ENCODE measurements at places on chromosomes 16 and 17.
A peak's percentile ranks its signal among the peaks of the same experiment; 100 is the strongest.

DNA sequence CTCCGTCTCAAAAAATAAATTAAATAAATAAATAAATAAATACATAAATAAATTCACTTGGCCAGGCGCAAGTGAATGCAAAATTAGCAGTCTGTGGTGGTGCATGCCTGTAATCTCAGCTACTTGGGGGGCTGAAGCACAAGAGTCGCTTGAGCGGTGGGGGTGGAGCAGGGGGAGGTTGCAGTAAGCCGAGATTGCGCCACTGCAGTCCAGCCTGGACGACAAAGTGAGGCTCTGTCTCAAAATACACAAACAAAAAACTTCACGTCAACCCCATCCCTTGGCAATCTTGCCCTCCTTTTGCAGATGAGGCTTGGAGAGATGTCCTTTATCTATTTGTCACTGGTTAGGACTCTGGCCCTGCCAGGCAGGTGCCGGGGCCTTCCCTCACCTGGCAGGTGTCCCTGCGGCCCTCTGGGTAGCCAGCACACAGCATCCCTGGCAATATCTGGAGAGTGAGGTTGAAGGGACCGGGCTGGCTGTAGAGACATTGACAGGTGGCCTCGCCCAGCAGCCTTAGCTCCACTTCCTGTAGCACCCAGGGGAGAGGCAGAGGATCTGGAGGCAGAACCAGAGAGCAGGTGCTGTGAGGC is 4.4 kb downstream of the PRSS36 start:
- DNase-seq, result no peak

DNA sequence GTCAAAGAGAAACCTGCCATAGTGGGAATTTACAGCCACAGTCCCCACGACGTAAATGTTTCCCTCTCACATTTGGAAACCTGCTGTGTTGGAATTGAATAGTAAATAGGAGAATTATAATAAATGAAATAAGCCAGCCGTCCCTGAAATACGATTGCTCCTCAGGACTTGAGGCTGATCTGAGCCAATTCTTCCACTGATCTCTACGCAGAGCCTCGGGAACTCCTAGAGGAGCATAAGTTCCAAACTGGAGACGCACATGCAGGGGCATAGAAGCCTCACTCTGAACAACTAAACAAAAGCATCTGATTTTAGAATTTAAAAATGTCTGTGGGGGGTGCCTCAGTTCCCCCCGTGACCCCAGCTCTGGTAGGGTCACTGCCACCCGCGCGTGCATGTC is 10.2 kb upstream of the TEX19 start:
- no peak for DNase-seq

GRCh38 chr17:7132511-7133094 is 18.0 kb upstream of the ASGR2 start:
- peak; percentile 65 for DNase-seq

DNA sequence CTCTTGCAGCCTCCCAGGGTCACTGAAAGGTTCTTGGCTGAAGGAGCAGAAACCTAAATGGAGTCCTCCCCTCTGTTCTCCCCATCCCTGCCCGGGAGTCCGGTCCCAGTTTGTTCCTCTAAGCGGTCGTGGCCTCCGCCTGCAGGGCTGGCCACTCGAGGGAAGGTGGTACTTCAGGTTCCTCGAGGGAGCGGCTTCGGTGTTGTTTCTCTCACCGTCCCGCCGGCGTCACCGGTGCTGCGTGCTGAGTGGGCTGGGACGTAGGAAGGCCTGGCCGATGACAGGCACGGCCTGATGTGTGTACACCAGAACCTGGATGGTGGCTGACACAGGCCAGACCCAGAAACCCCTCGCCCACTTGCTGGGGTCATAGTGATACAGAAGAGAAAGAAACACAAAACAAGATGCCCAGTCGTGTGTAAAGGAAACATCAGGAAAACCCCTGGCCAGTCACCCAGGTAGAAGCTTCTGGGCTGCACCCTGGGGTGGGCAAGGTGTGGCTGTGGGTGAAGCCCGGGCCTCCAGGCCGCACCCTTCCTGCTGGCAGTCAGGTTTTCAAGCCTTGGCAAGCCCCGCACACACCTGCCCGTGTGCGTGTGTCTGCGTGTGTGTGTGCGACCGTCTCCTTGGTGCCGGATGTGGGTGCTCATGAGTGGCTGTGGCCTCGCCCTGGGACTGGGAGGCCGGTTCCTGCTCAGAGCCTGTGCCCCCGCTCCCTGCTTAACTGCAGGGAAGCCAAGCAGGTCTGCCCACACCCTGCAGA is 52.0 kb downstream of the BAIAP2 start:
- DNase-seq, result no peak

DNA sequence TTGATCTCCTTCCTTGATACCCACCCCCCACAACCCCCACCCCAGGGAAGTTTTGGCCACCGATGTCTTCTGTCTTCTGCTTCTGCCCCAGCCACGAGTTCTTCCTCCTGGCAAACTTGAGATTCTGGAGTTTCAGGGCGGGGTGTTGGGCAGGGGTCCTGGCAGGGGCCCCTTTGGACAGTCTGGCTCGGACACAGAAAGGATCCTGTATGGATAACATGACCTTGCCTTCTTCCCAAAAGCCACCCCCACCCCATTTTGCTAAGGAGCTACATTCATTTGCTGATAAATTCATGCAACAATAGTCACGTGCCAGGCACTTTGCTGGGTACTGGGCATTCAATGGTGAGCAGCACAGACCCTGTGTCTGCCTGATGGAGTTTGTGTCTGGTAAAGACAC is 5.9 kb upstream of the COL1A1 start:
- no peak for DNase-seq

DNA sequence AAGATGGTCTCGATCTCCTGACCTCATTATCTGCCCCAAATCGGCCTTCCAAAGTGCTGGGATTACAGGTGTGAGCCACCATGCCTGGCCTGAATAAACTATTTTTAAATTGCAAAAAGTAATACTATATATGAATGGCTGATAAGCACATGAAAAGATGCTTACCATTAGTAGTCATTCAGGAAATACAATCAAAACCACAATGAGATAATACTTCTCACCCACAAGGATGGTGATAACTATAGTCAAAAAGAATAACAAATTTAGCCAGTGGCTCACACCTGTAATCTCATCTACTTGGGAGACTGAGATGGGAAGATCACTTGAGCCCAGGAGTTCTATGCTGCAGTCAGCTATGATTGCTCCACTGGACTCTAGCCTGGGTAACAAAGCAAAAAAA is 2.4 kb upstream of the TACO1 start:
- no peak for DNase-seq

GRCh38 chr16:85383836-85384832 is 229.0 kb upstream of the GSE1 start:
- no peak for DNase-seq

DNA sequence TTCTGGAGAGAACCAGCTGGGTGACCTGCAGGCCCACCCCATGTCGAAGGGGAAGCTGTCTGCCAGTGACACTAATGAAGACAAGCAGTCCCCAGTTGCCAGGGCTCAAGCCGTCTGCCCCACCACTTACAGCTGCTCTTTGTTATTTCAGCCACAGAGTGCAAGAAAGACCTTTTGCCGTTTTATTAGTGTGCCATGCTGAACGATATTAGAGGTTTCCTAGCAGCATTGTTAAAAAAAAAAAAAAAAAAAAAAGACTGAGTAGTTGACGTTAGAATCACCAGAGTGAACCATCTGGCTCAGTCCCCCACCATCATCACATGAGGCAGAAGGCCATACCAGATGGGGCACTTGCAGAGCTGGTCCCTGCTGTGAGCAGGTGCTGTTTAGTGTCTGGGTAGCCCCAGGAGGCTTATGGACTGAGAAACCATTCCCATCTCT is 26.5 kb upstream of the SLC39A11 start:
- DNase-seq, result no peak

GRCh38 chr17:57108671-57109392 is 23.8 kb downstream of the AKAP1 start:
- no peak for DNase-seq

GRCh38 chr17:61616783-61617182 is 25.8 kb upstream of the NACA2 start:
- DNase-seq, result no peak

GRCh38 chr16:50841081-50841886 is 99.4 kb downstream of the CYLD start:
- DNase-seq, result peak; percentile 62

DNA sequence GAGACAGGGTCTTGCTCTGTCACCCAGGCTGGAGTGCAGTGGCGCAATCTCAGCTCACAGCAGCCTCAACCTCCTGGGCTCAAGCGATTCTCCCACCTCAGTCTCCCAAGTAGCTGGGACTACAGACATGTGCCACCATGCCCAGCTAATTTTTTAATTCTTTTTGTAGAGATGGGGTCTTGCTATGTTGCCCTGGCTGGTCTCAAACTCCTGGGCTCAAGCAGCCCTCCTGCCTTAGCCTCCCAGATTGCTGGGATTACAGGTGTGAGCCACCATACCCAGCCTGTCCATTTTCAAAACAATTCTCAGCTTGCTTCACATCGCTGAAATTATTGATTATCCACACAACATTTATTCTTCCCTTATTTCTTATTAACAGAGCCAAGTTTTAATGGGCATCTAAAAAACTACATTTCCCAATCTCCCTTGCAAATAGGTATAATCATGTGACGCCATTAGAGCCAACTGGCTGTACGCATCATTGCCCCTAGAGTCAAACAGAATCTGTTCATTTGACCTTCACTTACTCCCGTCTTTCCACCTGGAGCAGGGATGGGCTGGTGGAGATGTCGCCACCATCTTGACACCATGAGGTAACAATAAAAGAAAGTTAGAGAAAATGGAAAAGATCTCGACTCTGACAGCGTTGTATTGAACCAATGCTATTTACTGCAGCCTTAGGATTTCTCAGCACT is 148.0 kb upstream of the FOXF1 start:
- no peak for DNase-seq

DNA sequence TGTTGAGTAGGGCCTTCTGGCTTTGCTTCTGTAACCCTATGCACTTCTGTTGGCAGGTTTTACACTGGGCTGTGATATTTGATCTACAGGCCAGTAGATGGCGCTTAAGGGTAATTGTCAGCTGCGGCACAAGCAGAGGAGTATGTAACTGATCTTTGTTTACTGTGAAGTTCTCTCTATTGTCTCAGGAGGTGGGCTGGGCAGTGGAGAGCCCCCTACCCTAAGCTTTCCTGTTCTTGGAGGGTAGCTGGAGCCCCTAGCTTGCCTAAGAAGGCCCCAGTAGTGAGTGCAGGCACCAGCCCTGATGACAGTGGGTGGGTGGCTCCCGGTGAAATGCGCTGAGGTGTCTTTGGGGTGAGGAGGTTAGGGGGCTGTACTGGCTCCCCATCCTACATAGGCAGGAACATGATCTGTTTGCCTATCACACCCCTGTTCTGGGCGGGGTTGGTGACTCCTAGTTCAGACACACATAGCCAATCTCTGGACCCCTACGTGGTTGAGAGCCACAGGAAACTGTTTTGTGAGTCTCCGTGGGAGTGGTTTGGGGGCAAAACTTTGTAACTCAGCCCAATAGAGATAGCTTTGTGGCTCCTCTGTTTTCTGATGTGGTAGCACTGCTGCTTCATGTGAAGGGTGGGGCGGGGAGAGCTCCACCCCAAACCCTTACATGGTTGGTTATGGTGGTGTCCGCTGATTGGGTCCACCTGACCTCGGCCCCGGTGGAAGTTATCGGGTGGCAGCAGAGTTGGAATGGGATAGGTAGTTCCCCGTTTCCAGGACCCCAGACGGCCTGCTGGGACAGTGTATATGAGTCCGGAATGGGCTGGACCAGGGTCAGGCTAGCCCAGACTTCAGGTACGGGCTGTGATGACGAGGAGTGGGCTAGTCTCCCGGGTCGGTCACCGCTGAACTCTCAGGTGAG is 60.4 kb downstream of the SLFN11 start:
- DNase-seq, result peak; percentile 84

GRCh38 chr17:11372692-11373091 is 131.7 kb downstream of the SHISA6 start:
- DNase-seq, result no peak

DNA sequence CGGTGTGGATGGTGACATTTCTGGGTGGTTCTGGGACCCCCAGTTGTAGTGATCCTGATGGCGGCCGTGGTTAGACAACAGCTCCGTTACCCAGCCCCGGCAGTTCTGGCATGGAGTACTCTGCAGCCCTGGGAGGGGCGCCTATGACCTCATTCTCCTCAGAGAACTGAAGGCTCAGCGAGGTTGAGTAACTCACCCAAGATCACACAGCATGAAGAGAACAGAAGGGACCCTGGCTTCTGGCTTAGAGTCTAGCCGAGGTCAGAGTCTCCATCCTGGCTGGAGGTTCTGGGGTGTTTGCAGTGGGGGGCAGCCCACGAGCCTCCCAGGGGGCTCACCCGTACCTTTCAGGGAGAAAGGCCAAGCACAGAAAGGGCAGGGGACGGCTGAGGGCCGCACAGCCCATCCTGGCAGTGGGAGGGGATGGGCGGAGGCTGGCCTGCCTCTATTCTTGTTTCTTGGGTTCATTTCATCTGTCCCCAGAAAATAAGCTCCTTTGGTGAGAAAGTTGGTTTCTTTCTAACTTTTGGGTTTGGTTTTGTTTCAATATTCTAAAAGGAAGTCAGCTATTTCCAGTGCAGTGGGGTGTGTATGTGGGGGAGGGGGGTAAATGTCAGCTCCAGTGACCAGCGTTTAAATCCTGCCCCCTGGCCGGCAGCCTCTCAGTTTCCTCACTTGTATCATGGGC is 13.2 kb downstream of the ZFPM1 start:
- peak; percentile 57 for DNase-seq

DNA sequence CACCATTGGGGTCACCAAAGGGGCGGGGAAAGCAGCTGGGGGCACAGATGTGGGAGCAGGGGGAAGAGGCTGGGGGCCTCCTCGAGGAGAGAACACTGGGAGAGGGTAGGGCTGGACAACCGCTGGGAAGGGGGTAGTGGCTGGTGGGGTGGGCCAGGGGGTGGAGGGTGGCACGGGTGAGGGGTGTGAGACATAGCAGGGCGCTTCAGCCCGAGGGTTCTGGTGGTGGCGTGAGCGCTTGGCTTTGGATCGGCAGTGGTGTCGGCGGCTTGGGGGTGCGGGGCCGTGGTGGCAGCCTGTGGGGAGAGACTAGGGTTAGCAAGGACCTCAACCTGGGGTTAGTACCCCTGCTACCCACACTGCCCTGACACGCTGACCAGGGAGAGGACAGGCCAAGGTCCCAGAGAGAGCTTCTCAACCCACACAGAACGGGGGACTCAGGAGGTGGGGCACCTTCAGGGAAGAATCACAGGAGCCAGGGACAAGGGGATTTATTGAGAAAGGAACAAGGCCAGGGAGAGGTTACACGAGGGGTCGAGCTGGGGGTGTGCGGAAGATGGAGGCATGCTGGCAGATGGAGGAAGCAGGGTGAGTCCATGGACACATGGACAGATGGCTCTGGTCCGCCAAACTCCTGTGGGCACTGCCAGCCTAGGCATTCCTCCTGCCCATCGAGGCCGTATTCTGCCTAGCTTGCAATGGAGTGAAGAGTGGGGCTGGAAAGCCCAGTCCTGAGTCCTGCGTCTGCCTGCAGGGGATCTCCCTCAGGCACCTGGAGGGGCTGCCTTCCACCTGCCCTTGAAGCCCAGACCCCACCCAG is 8.4 kb downstream of the PER1 start:
- no peak for DNase-seq

DNA sequence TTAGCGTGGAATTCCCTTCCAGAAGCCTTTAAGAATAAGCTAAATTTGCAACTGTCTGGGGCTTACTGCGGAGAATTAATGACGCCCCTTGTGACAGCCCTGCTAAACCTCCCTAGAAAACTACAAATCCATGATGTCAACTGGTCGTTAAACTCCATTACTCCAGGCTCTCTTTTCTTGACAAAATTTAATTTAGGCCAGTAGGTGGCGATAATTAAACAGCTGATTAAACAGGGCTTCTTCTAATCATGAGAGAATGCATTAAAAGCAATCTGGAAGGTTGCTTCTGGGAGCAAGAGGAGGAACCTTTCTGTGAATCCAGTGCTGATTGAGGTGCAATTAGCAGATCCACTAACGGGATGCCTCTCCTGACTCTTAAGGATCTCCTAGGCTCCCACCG is 8.1 kb upstream of the NLRP1 start:
- DNase-seq, result no peak
